ENCODE measurements at places on chromosomes 1 and 21. TPM values are rescaled to one million over a fixed set of nuclear protein-coding genes. Genes with fewer than 3 reads are reported as not detected.

Gene OR2G6
- not detected for total RNA-seq

Gene GJA9
- total RNA-seq, result not detected

Gene CFAP74
- total RNA-seq, result not detected

Gene AMIGO1
- 0.92 TPM for total RNA-seq

Gene CFHR5
- not detected for total RNA-seq

Gene L1TD1
- 1.1 TPM for total RNA-seq

Gene TMOD4
- not detected for total RNA-seq

Gene ADGRL2
- total RNA-seq, result 22.4 TPM

Gene ZFYVE9
- total RNA-seq, result 9.8 TPM

Gene EDARADD
- total RNA-seq, result 3.3 TPM

Gene FAM177B
- not detected for total RNA-seq

Gene TFF3
- 1.0 TPM for total RNA-seq

Gene TGFB2
- total RNA-seq, result 35.7 TPM

Gene ACTA1
- 0.14 TPM for total RNA-seq

Gene AUNIP
- 6.2 TPM for total RNA-seq

Gene EPS15
- 20.6 TPM for total RNA-seq

Gene AMY1A
- not detected for total RNA-seq

Gene CDC73
- 19.3 TPM for total RNA-seq

Gene FCER1G
- total RNA-seq, result not detected

Measured in epithelial cell of proximal tubule (primary cell).